HCEC 1CT (cell line): ENCODE measurements at places on chromosomes 3 and 15.

GRCh38 chr3:43814461-43814860 lies 123.7 kb downstream of the ABHD5 start:
- DNase-seq: no peak

DNA sequence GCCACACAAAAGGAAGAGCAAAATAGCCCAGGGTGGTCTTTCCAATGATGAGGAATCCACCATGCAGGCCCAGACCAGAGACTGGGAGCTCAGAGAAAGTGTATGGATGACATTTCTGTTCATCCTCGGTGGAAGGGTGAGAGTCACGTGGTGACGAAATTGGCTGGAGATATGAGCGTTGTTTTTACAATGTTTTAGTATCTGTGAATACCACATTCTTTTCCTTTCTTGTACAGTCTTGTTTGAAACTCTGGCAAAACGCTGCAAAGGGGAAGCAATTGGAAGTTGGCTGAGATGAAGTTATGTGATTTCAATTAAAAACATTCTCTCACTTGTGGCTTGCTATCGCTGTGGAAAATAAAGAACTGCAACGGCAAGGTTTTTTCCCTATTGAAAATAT lies 137.5 kb downstream of the MAGI1 start:
- no peak for DNase-seq

DNA sequence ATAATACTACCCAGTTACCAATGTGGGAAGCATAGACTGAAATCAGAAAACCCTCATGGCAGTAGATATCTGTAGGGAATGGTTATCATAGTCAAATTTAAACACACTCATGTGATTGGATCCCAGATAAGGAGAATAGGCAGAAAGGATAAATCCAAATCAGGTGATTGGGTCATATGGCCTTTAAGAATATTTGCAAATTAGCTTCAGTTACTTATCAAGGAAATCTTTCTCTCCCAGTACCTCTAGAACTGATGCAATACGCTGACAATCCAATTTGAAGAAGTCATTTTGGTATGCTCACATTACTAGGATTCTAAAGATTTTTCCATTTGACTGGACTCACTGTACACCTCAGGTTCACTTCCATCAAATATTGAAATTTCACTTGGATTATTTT lies 87.7 kb upstream of the MNS1 start:
- no peak for DNase-seq

- peak; percentile 75 for DNase-seq
Measured at GRCh38 chr3:129077222-129077621, 16.6 kb downstream of the GP9 start.

- no peak for DNase-seq
Measured at GRCh38 chr3:127413318-127413673, 125.5 kb upstream of the PRR20G start.

DNA sequence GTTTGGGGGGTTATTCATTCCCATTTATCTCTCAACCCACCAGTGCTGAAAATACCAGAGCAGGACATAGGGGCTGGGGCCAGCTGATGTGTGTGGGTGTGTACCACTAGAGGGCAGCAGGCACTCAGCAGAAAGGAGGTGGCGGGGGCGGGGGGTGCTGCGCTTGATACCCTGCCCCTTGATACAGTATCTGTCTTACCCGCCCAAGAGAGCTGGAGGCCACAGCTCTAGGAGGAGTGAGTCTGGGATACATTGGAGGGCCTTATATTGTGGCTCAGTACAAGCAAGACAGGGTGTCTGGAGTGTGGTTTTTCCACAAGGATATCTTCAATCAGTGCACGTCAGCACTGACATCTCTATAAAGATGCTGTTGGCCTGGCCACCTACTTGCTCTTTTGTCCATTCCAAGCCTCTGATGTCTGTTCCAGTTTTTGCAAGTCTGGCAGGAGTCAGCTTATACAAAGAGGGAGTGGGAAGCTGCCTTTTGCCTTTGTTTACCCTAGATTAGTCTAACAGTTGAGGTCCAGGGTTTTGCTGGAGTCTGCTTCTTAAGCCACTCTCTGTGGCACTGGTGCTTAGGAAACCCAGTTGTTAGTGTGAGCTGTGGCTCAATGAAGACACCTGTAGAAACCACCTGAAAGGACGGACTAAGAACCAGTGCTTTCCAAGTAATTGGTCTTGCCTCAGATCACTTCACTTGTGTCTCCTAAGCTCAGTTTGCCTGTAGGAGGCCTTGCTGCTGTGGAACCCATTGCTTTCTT lies 1.5 kb upstream of the RBM15B start:
- peak; percentile 32 for DNase-seq
